ENCODE measurements at places on chromosomes 6 and 20.

DNA sequence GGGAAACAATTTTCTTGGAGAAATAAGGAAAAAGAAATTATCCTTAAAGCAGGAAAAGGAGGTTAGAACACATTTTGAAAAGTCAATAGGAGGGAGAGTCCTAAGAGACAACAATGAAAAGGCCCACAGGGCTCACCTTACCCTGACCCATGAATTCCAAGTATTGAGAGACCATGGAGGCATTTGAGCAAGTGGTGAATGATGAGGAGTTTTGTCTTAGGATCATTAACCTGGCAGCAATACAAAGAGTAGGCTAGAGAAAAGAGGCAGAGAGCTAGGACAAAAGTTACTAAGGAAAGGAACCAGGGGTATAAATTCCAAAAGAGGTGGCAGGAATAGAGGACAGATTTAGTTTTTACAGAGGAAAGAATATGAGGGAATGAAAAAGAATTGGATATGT, 44.7 kb downstream of the PACRG start:
- DNase-seq, result no peak

DNA sequence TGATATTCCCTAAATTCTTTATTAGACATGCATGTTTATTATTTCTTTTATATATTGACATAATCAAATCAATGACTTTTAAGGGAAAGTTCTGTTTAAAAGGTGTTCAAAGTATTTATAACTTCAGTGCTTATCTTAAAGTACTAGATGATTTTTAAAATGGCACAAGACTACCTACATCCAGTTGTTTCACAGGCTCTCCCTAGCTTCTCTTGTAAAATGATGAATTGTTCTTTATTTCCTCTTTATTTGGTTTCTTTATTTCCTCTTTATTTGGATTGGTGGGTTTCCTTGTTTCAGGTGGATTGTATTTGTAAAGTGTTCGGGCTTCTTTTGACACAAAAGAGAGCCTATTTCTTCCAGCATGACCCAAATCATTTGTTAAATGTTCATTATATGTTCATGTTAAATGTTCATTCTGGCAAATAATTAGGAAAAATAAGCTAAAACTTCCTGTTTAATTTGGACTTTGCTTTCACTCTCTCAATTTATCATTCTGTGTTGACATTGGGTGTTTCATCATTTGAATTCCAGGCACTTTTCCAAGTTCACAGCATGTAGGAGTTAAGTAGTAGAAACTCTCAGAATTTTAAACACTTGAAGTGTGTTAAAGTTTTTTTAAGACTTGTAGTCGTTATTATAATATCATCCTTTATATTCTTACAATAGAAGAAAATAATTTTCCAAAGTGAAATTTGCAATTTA, 24.6 kb downstream of the MLIP start:
- DNase-seq, result no peak

DNA sequence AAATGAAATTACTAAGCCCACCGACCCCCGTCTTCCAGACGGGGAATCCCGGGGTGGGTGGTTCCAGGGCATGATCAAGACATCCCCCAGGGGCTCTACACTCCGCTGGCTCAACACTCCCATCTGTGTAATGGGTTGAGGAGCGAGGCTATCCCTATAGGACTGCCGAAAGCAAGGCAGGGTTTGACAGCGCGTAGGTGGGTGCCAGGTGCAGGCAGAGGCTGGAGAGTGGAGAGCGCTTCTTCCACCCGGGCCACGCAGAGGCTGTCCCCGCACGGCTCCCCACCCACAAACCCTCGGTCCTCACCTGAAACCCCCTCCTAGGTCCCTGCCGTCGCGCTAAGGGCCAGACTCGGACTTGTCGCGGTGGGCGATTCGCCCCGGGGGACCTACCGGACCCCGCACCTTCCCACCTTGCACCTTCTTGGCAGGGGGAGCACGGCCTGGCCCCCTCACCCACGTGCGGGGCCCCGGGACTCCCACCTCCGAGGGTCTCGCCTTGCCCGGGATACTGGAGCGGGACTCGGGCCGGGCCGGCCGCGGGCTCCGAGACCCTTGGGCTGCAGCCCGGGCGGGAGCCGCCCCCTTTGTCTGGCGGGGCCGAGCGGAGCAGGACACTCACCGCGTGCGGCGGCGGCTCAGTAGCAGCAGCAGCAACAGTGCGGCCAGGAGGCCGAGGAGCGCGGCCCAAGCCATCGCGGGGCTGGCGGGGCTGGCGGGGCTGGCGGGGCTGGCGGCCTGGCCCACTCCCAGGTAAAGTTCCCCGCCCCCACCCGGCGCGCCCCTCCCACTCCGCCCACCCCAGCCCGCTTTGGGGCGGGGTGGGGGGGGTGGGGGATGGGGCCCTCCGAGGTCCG, at the start of gene PTGIS:
TSS of gene PTGIS (minus strand) at position 717 of the 857 bp plus-strand sequence. CDS start at position 696, 21 bp downstream.
- DNase-seq, result no peak

DNA sequence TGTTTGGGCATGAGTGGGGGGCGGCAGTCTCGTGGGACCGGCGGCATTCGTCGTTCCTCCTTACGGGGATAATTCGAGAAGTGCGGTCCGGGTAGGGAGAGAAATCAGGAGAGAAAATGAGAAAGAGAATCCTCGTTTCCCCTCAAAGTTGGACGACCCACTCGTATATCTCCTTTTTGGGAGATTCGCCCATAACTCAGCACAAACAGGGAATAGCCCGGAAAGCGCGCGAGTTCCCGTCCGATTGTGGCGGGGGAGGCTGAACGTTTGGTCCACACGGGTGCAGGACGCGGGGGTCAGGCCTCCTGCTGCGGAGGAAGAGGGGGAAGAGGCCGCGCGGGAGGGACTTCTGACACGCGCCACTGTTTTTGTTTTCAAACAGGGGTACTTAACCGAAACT, 42.4 kb downstream of the POPDC3 start:
- no peak for DNase-seq

DNA sequence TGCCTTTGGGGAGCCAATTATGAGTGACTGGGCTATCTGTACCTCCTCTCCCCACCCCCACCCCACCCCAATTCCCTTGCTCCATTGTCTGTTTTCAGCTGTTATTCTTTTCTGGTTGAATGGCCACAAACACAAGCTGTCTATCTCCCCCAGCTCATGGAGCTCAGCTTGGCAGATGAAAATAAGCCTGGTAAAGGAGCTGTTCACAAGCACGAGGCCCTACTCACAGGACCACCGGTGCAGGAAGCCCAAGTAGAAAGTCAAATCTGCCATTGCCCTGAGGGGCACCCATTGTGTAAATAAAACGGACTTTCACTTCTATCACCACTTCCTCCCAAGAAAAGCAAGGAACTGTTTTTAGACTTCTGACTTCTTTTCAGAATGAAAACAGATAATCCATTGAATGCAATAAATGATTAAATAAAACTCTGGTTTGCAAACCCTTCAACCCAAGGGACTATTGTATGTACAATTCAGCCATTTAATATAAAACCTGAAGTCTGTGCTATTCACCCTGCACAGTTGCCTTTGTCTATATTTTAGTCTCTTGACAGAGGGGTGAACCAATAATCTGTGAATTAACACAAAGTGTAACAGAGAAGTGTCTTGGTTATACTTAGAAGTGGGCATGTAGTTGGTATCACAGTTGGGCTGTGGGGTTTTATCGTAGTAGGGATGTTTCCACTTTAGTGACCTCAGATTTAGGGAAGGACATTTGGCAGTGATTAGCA, 27.7 kb downstream of the RIPOR2 start:
- DNase-seq, result no peak

DNA sequence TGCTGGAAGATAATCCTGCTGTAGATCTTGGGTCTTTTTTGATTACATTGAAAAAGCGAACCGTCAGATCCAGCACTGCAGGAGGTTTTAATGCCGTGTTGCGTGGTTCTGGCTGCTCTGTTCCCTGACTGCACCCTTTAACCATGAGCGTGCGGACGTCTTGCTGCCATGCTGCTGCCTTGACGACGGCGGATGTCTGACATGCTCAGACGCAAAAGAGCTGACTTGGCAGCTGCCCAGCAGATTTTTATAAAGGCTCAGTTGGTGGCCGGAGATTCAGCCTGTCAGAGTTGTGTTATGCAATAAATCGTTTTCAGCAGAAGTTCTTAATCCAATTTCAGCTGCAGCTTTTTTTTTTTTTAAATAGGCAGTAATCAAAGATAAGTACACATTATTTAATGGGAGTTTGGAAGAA, 119.4 kb downstream of the JARID2 start:
- DNase-seq, result no peak

GRCh38 chr20:2695206-2695983, 2.8 kb downstream of the EBF4 start:
- no peak for DNase-seq
